ENCODE measurements at places on chromosomes 7 and 10.
A peak's percentile ranks its signal among the peaks of the same experiment; 100 is the strongest.

- peak; percentile 24 for DNase-seq
Observed at GRCh38 chr10:103659674-103660363, 166.3 kb downstream of the NEURL1 start.

GRCh38 chr10:3836222-3836820 is 51.3 kb upstream of the KLF6 start:
- DNase-seq: no peak

- DNase-seq: no peak
Observed at GRCh38 chr10:28710202-28710886, 33.0 kb downstream of the BAMBI start.

- no peak for DNase-seq
Observed at GRCh38 chr10:623014-623413, 66.5 kb downstream of the DIP2C start.

DNA sequence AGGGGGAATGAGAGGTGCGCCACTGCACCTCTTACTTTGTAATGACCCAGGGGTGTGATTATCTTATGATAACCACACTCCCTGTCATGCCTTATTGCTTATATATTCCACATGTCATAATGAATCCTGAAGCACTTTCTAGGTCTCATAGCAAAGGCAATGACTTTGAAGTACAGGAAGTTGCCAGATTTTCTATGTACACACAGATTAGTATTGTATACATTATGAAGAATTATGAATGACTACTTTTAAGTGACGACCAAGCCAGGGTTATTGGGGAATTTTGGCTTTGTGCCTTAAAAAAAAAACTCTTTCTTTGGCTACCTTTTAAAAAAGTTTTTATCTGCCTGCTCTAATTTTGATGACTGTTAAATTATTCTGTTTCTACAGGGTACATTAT is 269.6 kb downstream of the MDFIC start:
- no peak for DNase-seq

GRCh38 chr7:28688651-28689050 is 269.5 kb downstream of the TRIL start:
- DNase-seq: no peak

- no peak for DNase-seq
Observed at GRCh38 chr10:2989292-2989947, 77.9 kb upstream of the PFKP start.

- no peak for DNase-seq
Observed at GRCh38 chr10:89242345-89242684, 9.3 kb downstream of the LIPA start.

GRCh38 chr7:33721895-33722294 is 183.4 kb upstream of the BMPER start:
- DNase-seq: no peak

DNA sequence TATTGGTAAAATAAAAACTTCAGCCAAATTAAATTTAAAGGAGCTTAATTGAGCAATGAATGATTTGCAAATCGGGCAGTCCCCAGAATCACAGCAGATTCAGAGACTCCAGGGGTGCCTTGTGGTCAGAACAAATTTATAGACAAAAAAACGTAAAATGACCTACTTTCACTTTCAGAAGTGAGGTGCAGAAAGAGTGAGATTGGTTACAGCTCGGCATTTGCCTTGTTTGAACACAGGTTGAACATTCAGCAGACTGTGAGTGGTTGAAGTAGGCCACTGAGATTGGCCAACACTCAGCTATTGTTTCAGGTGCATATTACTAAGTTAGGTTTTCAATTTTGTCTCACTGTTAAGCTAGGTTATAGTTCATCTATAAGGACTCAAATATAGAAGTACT is 153.4 kb downstream of the BICC1 start:
- DNase-seq: no peak

DNA sequence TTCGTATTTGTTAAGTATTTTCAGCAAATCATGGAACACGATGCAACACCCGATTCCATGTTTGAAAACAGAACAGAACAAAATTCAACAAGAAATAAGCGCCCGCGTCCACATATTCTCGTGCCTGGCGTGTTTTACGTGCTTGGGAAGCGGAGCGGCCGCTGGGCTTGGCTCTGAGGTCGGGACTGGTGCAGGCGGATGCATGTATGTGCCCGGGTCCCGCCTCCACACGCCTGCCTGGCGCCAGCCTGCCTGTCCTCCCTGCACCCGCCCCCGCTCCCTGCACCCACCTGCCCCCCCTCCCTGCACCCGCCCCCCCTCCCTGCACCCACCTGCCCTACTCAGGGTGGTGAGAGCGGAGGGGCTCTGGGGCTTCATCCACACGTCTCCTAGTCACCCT is 454.5 kb downstream of the DNAJB6 start:
- DNase-seq: no peak

- no peak for DNase-seq
Observed at GRCh38 chr10:128103229-128103714, 23.0 kb downstream of the MKI67 start.

DNA sequence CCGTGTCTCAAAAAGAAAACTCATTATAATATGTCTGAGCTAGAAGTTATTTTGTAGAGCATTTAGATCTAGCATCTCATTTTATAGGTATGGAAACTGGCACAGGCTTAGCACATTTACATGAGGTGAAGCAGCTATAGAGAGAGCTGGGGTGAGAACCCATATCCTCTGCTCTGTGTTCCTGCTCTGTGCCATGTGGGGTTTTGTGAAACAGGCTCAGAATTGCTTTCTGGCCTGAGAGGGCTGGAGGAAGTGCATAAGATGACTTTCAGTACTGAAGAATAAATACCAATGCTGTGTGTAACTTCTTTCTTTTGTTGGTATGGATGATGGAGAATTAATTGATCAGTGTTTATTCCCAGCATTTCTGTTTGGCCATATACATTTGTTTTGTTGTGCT is 159.1 kb downstream of the LRRC4 start:
- DNase-seq: no peak

DNA sequence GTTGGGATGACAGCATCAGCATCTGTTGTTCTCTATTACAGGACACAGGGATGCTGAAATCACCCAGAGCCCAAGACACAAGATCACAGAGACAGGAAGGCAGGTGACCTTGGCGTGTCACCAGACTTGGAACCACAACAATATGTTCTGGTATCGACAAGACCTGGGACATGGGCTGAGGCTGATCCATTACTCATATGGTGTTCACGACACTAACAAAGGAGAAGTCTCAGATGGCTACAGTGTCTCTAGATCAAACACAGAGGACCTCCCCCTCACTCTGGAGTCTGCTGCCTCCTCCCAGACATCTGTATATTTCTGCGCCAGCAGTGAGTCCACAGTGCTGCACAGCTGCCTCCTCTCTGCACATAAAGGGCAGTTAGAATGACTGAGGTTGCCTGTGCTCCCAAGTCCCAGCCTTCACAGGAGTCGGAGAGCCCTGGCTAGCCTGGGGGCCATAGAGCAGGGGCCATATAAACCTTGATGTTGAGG is 142.2 kb upstream of the PRSS58 start:
- DNase-seq: no peak

GRCh38 chr7:105015390-105015965 is 1.5 kb downstream of the KMT2E start:
- DNase-seq: no peak

GRCh38 chr7:158783595-158783994 is 45.7 kb downstream of the ESYT2 start:
- no peak for DNase-seq

- no peak for DNase-seq
Observed at GRCh38 chr10:75097666-75098285, 13.7 kb upstream of the SAMD8 start.

GRCh38 chr7:155228459-155228845 is 69.2 kb upstream of the INSIG1 start:
- DNase-seq: no peak

GRCh38 chr7:91557789-91558404 is 293.7 kb downstream of the FZD1 start:
- no peak for DNase-seq

- DNase-seq: no peak
Observed at GRCh38 chr7:39979406-39980073, 29.5 kb downstream of the CDK13 start.

DNA sequence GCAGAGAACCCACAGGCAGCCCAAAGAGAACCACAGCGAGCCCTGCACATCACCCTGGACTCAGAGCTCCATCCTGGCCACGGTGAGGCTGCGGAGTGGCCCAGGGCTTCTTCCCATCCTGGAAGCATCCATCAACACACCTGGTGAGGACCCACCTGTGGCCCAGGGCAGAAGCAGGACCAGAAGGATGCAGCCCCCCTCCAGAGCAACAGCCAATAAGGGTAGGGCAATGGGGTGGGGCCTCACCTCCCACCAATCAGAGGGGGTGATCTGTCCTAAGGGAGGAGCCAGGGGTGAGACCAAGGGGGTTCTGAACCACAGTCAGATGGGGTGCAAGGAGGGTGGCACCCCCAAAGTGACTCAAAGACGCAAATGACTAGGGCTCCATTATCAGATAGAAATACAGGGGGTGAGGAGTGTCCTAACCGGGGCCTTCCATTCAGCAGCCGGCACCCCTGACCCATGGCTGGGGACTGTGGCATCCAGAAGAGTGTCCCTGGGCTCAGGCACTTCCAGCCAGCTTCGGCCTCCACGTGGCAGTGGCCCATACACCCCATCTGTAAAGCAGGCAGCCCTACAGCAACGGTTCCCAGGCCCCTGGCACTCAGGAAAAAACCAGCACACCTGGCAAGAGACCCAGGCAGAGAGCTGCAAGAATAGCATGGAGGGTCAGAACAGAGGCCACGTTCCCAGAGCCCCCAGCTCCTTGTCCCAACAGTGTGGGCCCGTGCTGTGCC is 36.9 kb downstream of the STK32C start:
- DNase-seq: no peak

- DNase-seq: no peak
Observed at GRCh38 chr7:51927738-51928137, 611.1 kb upstream of the COBL start.

DNA sequence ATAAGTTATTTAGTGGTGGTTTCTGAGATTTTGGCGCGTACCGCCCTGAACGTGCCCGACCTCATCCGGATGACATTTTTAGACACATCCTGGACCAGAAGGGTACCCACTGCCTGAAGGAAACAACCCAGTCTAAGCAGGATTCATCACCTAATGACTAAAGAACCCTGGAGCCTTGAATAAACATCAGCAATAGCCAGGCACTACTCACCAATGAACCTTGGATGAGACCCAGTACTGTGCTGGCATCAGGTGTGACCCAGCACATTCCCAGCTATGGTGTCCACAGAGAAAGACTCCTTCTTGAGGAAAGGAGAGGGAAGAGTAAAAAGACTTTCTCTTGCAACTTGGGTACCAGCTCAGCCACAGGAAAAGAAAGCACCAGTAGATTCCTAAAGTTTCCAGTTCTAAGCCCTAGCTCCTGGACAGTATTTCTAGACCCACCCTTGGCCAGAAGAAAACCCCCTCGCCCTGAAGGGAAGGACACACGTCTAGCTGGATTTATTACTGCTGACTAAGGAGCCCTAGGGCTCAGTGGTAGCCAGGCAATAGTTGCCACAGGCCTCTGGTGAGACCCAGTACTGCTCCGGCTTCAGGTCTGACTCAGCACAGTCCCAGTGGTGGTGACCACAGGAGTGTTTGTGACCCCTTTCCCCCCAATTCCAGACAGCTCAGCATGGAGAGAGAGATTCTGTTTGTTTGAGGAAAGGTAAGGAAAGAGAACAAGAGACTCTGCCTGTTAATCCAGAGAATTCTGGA is 32.5 kb downstream of the ZNF277 start:
- DNase-seq: no peak

- DNase-seq: no peak
Observed at GRCh38 chr7:94080551-94080950, 76.4 kb upstream of the BET1 start.
